ENCODE measurements at places on chromosomes 5 and 9. TPM values are rescaled to one million over a fixed set of nuclear protein-coding genes. Genes with fewer than 3 reads are reported as not detected.

DNA sequence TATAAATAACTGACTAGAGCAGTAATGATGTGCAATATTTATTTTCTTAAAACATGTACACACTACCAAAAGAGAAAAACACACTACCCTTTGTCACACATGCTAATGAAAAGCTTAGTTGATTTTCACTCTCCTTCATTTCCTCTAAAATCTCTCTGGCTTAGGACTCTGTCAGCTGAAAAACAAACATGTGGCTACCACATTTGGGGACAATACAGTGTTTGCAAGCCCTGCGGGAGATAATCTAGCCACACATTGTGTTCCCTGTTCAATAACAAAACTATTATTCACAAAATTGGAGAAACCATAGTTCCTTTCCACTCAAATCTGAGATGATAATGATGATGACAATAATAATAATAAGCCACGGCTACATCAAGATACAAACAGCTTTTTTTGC is 3.5 kb upstream of the LOX start:
- DNase-seq: no peak

CCL27 gene
- 0.86 TPM for polyA plus RNA-seq

- no peak for DNase-seq
Observed at GRCh38 chr9:104256031-104256695, 162.1 kb downstream of the SMC2 start.

DNA sequence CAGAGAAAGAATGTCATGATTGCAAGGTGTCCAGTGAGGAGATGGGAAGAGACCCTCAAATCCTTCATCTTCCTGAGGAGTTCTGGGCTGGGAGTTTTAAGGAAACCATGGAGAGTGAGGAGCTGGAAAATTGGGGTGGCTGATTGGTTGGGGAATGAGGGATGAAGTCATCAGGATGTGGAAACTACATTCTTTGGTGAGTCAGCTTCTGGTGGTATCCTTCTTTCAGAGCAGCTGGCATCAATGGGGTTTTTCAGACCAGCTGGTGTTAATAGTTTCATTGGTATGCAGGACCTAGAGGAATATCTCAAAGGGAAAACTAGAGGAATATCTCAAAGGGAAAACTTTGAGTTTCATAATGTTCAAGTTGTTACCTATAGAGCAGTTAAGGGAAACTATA is 45.2 kb downstream of the RNF180 start:
- no peak for DNase-seq

DNA sequence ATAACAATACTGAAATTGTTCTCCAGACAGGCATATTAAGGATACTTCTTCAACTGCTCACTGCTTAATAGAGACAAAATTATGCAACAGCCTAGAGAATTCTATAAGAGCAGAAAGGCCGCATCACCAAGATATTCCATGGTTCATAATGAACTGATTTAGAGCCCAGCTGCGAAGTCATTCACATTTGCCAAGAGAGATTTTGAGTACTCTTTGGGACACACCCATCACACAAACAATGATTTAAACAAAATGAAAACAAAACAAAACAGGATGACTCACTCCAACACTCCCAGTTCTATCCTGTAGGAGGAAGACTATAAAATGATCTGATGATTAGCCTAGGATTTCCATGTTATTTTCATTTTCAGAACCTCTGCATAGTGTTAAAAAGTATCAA is 145.7 kb upstream of the GNA14 start:
- no peak for DNase-seq

- DNase-seq: no peak
Observed at GRCh38 chr9:82116556-82116955, 128.0 kb downstream of the SPATA31D1 start.

PRDM9 gene
- not detected for polyA plus RNA-seq

DNA sequence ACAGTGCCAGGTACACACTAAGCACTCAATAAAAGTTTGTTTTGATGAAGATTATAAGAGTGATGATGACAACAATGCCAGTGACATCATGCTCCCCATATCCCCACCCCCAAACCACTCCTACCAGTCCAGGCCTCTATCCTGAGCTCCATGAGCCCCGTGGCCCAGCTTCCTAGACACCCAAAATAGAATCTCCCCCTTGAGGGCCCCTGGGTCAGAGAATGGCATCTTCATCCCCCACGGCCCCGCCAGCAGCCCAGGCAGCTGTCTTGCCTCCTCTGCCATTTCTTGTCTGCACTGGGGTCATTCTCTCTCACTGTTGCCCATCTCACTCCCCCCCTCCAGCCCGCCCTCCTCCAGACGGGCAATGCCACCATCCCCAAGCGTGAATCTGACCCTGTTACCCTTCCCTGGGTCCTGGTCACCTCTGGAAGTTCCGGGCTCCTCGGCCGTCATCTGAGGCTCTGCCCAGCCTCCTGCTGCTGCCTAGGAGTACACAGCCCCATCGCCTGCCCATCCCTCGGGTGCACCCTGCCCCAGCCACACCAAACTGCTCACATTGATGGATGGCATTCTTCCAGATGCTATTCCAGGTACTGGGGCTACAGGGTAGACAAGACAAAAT is 76.8 kb upstream of the LMX1B start:
- no peak for DNase-seq

PALM2AKAP2 gene
- 6.9 TPM for polyA plus RNA-seq

- DNase-seq: no peak
Observed at GRCh38 chr9:35295369-35296036, 133.7 kb downstream of the UNC13B start.

DNA sequence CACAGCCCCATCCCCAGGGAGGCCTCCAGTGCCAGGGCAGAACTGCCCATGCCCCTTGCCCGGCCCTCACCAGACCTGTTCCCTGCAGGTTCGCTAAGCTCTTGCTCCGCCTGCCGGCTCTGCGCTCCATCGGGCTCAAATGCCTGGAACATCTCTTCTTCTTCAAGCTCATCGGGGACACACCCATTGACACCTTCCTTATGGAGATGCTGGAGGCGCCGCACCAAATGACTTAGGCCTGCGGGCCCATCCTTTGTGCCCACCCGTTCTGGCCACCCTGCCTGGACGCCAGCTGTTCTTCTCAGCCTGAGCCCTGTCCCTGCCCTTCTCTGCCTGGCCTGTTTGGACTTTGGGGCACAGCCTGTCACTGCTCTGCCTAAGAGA is 110.1 kb downstream of the RXRA start:
- no peak for DNase-seq

- DNase-seq: no peak
Observed at GRCh38 chr9:8053501-8053900, 253.9 kb upstream of the DMAC1 start.

FNBP1 gene
- 52.6 TPM for polyA plus RNA-seq

- no peak for DNase-seq
Observed at GRCh38 chr5:156020647-156021046, 306.3 kb upstream of the SGCD start.

NREP gene
- polyA plus RNA-seq: 1,537 TPM

DNA sequence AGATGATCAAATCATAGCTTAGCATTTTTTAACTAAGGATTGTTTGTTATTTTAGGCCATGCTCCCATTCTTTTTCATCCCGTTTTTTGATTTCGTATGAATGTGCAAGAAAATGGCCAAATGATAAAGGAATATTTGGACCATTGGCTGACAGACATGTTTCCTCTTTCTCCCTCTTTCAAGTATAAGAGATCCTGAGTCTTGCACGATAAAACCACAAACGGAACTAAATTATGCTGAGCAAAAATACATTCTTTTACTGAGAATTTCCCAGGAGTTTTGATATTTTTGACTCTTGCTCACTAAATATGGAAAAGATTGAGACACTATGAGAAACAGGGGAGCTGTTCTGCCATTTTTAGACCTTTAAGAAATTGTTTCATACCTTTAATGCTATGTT is 90.4 kb upstream of the KLF9 start:
- DNase-seq: no peak

GRCh38 chr9:14846871-14847311 is 63.3 kb downstream of the FREM1 start:
- no peak for DNase-seq

SEMA4D gene
- polyA plus RNA-seq: 45.1 TPM

GRCh38 chr5:17378346-17378997 is 119.6 kb upstream of the TAF11L2 start:
- no peak for DNase-seq

GRCh38 chr5:116848954-116849581 is 274.4 kb upstream of the SEMA6A start:
- no peak for DNase-seq

IL5 gene
- polyA plus RNA-seq: not detected

SV2C gene
- 0.07 TPM for polyA plus RNA-seq
